ENCODE measurements at places on chromosomes 12 and 14.

DNA sequence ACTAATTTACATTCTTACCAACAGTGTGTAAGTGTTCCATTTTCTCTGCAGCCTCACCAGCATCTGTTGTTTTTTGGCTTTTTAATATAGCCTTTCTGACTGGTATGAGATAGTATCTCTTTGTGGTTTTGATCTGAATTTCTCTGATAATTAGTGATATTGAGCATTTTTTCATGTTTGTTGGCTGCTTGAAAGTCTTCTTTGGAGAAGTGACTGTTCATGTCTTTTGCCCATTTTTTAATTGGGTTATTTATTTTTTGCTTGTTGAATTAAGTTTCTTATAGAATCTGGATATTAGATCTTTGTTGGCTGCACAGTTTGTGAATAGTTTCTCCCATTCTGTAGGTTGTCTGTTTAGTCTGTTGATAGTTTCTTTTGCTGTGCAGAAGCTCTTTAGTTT is 48.0 kb upstream of the OR6J1 start:
- DNase-seq: no peak

DNA sequence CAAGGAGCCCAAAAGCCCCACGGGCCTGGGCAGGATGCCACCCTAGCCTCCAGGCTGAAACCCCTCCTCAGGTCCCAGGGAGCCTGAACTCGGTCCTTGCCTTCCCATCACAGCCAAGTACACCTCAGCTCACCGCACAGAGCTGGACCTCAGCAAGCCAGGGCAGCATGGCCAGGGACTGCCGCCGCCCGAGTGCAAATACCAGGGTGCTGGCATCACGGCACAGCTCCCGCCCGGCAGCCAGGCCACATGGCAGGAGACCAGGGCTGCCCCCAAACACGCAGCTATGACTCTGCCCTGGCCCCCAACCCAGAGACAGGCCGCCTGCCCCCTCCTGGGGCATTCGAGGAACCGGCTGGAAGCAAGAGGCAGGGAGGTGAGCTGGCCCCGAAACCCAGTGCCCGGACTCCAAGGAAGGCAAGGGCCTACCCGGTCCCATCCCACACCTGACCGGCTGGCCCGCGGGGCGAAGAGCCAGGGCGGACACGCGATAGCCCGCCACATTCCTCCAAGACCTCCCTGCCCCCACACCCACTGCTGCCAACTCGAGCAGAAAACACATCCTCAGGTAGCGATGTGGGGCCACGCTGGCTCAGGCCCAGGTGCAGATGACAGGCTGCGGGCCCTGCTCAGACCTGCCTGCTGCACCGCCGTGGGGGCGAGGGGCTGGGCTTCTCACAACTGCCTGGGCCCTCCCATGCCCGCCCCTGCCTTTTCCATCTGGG is 2.7 kb downstream of the JAG2 start:
- no peak for DNase-seq

DNA sequence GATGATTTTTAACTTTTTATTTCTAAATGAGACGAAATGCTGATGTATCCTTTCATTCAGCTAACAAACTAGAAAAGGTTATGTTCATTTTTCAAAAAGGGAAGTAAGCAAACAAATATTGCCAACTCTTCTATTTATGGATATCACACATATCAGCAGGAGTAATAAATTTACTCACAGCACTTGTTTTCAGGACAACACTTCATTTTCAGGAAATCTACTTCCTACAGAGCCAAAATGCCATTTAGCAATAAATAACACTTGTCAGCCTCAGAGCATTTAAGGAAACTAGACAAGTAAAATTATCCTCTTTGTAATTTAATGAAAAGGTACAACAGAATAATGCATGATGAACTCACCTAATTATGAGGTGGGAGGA is 139.6 kb downstream of the HMGA2 start:
- DNase-seq: no peak

GRCh38 chr14:74198441-74199234 is 40.6 kb upstream of the VSX2 start:
- no peak for DNase-seq

DNA sequence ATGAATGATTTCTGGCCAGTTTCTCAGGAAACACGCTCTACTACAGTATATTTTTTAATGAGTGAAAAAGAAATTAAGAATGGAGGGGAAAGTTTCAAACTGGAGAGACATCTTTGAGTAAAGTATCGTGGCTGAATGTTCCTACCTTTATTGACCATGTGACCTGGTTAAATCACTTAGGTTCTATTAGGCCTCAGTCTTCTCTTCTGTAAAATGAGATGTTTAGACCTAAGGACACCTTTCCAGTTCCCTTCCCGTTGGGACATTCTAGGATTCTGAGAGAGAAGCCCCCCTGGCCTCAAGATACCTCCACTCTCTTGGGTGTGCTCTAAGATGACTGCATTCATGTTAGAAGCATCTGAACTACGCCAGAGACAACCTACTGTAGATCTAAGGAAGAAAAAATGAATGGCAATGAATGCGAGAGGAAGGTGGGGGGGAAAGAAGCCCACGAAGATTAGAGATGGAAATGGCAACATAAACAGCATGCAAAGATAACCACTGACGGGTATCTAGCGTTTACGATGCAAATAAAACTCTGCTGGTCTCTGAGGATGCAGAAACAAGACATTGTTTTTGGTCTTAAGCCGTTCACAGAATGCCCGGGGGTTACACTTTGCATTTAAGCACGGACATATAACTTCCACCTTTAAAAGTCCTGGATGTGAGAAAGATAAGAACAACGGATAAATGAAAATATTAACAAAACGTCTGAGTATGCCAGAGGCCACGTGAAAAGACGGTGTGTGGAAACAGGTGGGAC is 599 bp upstream of the CPSF6 start:
- no peak for DNase-seq

GRCh38 chr14:54857830-54858269 is 44.8 kb downstream of the GCH1 start:
- no peak for DNase-seq

DNA sequence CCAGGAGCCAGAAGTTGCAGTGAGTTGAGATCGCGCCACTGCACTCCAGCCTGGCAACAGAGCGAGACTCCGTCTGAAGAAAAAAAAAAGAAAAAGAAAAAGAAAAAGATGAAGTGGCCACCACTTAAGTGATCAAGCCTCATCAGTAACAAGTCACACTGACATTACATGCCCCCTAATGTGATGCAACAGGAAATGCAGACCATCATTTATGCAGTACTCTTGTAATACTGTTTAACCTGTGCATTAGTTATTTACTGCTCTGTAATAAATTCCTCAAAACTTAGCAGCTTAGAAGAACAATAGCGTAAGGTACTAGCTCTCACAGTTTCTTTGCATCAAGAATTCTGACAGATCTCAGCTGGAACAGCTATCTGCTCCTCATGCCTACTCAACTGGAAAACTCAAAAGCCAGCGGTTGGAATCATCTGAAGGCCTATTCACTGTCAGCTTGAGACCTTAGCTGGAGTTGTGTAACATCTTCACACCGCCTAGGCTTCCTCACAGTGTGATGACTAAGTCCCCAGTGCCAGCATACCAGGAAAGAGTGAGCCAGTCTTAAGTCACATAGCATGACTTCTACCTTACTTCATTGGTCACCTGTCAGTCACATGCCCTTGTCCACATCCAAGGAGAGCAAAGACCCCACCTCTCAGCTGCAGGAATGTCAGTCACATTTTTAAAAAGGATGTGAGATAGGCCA is 31.5 kb downstream of the EPS8 start:
- DNase-seq: no peak

GRCh38 chr14:35708062-35708461 is 101.0 kb downstream of the RALGAPA1 start:
- DNase-seq: no peak

GRCh38 chr12:29282031-29282816 is 98.7 kb downstream of the ERGIC2 start:
- DNase-seq: no peak

DNA sequence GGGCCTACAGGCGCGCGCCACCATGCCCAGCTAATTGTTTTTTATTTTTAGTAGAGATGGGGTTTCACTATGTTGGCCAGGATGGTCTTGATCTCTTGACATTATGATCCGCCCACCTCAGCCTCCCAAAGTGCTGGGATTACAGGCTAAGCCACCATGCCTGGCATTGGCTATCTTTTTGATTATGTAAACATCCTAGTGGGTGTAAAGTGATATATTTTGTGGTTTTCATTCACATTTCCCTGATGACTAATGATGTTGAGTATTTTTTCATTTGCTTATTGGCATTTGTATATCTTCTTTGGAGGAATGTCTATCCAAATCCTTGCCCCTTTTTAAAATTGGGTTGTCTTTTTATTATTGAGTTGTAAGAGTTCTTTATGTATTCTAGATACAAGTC is 16.3 kb downstream of the CREBL2 start:
- no peak for DNase-seq

DNA sequence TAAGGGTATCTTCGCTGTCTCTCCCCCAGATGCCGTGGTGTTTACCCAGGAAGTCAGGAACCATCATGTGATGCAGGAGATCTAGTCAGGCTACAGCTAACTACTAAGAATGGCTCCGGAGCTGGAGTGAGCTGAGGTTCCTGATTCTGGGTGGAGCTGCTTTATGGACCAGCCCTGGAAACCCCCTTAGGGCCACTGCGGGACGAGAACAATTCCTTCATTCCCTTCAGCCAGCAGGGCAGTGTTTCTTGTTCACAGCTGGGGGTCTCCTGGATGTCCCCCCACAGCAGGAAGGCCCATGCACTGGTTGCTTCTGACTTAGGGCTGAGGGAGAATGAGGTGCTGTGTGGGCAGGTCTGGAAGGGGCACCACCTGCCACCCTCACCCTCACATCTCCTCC is 199.3 kb downstream of the ADGRD1 start:
- DNase-seq: no peak

- DNase-seq: no peak
Observed at GRCh38 chr14:51884086-51884927, 23.9 kb downstream of the GNG2 start.

GRCh38 chr14:54901380-54902142 is 1.1 kb downstream of the GCH1 start:
- DNase-seq: no peak

DNA sequence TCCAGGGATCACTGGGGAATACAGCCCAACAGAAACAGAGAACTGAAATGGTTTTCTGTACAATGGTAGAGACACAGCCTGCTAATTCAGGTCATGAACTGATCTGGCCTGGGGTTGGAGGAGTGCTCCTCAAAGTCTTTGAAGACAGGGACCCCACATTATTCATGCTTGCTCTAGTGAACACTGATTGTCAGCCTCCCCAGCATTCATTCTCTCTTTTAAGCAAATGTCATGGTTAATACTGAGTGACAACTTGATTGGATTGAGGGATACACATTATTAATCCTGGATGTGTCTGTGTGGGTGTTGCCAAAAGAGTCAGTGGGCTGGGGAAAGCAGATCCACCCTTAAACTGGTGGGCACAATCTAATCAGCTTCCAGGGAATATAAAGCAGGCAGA is 288.4 kb upstream of the NOS1 start:
- DNase-seq: no peak

DNA sequence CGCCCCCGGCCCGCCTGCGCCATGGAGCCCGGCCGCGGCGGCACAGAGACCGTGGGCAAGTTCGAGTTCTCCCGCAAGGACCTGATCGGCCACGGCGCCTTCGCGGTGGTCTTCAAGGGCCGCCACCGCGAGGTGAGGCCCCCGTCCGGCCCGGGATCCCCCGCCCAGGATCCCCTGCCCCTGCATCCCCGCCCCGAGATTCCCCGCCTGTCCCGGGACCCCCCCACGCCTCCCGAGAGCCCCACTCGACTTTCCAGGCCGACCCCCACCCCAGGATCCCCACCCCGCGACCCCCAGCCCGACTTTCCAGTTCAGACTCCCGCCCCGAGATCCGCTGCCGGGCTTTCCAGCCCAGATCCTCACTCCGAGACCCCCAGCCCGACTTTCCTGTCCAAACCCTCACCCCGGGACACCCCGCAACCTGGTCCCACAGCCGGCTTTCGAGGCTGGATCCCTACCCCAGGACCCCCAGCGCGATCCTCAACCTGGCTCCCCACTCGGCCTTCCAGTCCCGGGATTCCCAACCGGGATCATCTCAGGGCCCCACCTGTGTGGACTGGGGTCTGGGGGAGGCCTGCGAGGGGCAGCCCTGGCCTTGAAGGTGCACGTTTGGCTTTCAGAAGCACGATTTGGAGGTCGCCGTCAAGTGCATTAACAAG is 688 bp downstream of the ULK1 start:
- no peak for DNase-seq

DNA sequence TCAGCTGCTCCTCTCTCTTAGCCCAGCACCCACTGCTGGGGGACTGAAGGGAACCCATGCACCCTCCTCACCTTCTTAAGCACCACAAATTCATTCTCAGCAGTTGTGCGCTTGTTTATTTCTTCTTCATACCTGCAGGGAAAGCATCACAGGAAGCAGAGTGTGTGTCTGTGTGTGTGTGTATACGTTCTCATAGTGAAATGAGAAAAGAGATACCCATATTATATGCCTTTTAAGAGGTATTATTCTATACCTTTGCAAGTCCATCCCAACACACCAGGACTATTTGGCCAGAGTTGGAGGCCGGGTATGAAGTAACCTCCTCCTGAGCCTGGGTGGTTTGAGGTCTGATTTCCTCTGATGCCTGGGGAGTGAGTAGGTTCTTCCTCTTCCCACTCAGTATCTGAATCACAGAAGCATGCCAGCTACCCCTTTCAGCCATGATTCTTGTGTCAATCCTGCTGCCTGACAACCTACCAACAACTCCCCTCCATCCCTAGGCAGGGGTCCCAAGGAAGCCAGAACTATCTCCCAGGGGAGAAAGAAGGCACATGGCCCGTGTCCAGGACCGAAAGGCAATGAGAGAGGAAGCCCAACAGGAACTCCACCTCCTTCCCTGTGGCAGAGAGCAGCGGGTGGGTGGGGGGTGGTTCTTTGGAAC is 3.0 kb downstream of the KRT73 start:
- DNase-seq: no peak

- no peak for DNase-seq
Observed at GRCh38 chr12:40378691-40379090, 153.9 kb downstream of the LRRK2 start.

- no peak for DNase-seq
Observed at GRCh38 chr12:106106061-106106566, 32.6 kb downstream of the NUAK1 start.

DNA sequence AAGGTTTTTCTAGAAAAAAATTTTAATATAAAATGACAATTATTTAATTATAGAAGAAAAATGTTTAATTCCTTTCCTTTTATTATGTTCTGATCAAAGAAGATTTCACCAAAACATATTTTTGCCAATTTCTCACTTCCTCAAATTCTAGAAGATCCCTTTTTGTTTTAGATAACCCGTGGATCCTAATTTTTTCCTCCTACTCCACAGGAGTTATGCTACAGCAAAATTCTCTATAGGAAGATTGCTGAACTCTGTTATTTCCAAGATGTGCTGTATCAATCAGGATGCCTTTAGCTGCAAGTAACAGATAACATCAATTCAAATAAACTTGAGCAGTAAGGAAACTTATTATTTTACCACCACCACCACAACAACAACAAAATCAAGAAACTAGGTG is 3.8 kb upstream of the SNX6 start:
- DNase-seq: no peak

GRCh38 chr14:92217936-92218335 is 96.2 kb downstream of the CPSF2 start:
- DNase-seq: no peak

- no peak for DNase-seq
Observed at GRCh38 chr12:88538250-88538649, 42.0 kb downstream of the KITLG start.

- DNase-seq: no peak
Observed at GRCh38 chr12:19186722-19187661, 57.5 kb downstream of the PLEKHA5 start.

GRCh38 chr12:6307529-6307928 is 3.0 kb upstream of the PLEKHG6 start:
- DNase-seq: peak; percentile 40

GRCh38 chr14:64060199-64060545 is 207.4 kb downstream of the SYNE2 start:
- no peak for DNase-seq
